CD8-positive, alpha-beta memory T cell (primary cell): ENCODE measurements at places on chromosomes 3 and 15. TPM values are rescaled to one million over a fixed set of nuclear protein-coding genes. Genes with fewer than 3 reads are reported as not detected.

Gene CHRNA3
- not detected for polyA plus RNA-seq

Gene INSYN1
- polyA plus RNA-seq = not detected

Gene CPNE4
- polyA plus RNA-seq = not detected

Gene GOLGA8J
- polyA plus RNA-seq = not detected

Gene CDCP1
- polyA plus RNA-seq = not detected

Gene ASB14
- polyA plus RNA-seq = 0.24 TPM
